ENCODE measurements at places on chromosomes 13 and 19.

DNA sequence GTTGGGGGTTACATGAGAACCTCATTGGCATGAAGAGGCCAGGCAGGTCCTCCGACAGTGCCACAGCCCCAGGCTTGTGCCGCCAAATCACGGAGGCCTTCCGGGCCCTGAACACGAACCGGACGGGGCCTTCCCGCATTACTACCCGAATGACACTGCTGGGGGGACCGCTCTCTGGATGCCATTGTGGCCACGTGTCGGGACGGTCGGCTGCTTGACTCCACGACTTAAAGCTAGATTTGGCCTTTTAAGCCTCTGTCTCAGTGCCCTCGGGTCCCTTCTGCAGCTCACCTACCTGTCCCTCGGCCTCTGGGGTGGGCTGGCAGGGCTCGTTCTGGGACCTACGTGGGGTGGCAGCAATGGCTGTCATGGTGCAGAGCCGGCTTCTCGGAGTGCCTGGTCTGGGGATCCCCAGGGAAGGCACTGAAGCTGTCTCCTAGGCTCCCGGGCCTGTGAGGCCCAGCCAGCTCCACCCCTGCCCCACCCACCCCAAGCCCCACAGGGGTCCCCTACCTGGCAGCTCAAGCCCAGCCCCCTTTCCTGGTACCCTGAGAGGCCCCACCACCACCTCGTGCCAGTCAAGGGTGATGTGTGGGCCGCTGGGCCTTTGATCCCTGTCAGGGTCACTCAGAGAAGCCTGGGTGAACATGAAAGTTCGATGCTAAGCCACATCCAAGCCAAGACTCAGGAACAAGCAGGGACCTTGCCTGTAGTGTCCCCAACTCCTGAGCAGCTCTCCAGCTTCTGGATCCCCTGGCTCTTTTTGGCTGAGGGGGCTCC lies 245.8 kb upstream of the SGCG start:
- DNase-seq: no peak

GRCh38 chr13:110771194-110771593 lies 57.7 kb downstream of the ING1 start:
- DNase-seq: no peak

- DNase-seq: no peak
Observed at GRCh38 chr13:35260316-35260715, 216.2 kb downstream of the MAB21L1 start.

DNA sequence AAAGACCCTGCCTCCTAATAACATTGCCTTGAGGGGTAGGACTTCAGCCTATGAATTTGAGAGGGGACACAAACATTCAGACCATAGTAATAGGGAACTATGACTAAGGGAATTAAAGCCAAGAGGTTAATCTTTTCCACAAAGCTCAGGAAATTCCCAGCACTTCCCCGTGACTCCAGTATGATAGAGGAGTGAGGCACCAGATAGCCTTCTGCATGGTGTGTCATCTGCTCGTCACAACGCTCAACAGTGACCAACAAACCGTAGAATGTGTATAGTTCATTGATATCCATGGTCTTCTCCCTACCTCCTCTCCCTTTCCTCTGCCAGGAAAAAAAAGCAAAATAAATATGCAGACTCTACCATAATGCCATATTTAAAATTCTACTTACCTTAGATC lies 64.4 kb downstream of the B3GLCT start:
- DNase-seq: no peak

GRCh38 chr19:17598953-17599352 lies 43.5 kb downstream of the COLGALT1 start:
- DNase-seq: no peak

DNA sequence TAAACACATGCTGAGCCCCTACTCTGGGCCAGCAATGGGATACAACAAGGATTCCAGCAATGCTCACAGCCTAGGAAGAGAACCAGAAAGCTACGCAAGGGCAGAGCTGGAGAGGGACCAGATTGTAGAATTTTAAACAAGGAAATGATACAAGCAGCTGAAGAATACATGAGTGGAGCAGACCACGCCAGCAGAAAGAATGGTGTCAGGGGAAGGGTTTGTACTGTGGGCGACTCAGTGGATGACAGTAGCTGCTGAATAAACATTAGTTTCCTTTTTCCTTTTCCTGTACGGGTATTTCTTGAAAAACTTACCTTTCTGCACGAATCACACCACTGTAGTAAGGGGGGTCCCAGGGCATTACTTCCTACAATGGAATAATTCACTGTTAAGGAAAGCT lies 30.7 kb downstream of the MIPEP start:
- DNase-seq: no peak

- DNase-seq: no peak
Observed at GRCh38 chr13:40060296-40061007, 405.0 kb downstream of the COG6 start.

GRCh38 chr19:47324502-47324901 lies 7.5 kb upstream of the C5AR2 start:
- DNase-seq: no peak

- peak; percentile 39 for DNase-seq
Observed at GRCh38 chr19:56477429-56478338, 539 bp upstream of the ZNF667 start.

GRCh38 chr13:20342311-20342710 lies 110.2 kb upstream of the GJB6 start:
- no peak for DNase-seq

DNA sequence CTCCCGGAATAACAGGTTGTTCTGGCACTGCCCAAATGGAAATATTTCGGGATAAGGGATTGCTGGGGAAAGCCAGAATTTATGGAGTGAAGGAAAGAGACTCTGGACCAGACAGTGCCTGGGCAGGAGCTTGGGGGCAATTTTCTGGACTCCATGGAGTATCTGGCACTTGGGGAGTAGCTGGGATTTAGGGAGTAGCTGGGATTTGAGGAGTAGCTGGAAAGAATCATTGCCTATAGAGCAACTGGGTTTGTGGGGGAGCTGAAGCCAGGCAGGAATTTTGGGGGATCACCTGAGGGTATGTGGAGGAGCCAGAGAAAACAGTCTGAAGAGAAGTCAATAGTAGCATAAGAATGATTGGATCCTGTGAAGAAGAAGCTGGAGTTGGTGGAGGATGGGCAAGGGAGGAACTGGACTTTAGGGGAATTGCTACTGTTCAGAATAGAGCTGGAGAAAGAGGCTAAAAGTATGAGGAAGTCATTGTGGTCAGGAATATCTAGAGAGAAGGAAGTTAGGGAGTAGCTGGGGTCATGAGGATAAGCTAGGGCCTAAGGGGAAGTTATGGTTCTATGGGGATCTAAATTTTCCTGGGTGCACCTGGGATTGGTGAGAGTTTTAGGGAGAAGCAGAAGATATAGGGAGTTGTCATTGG lies 14.8 kb downstream of the FSD1 start:
- DNase-seq: no peak

DNA sequence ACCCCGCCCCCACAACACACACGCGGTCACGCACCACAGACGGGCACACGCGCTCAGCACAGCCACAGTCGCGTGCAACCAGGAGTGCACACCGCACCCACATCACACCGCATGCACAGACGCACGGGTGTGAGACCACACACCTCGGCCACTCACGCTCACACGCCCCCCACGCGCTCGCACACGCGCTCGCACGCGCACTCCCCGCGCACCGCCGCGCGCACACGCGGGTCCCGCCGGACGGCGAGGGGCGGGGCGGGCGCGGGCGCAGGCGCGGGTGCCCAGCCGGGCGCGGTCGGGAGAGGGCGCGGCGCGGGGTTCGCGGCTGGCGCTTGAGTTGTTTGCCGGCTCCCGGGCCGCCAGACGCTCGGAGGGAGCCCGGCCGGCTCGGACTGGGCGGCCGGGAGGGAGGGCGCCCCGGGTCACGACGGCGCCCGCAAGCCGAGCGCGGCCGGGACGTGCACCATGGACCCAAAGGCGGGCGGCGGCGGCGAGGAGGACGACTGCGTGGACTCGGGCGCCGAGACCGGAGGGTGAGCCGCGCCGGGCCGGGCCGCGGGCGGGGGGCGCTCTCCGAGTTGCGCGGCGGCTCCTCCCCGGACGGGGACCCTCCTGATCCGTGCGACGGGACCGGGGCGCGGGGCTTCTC lies at the start of gene FAM124A:
TSS of gene FAM124A (plus strand) at position 362 of the 649 bp plus-strand sequence. CDS start at position 466, 104 bp downstream.
- DNase-seq: no peak

DNA sequence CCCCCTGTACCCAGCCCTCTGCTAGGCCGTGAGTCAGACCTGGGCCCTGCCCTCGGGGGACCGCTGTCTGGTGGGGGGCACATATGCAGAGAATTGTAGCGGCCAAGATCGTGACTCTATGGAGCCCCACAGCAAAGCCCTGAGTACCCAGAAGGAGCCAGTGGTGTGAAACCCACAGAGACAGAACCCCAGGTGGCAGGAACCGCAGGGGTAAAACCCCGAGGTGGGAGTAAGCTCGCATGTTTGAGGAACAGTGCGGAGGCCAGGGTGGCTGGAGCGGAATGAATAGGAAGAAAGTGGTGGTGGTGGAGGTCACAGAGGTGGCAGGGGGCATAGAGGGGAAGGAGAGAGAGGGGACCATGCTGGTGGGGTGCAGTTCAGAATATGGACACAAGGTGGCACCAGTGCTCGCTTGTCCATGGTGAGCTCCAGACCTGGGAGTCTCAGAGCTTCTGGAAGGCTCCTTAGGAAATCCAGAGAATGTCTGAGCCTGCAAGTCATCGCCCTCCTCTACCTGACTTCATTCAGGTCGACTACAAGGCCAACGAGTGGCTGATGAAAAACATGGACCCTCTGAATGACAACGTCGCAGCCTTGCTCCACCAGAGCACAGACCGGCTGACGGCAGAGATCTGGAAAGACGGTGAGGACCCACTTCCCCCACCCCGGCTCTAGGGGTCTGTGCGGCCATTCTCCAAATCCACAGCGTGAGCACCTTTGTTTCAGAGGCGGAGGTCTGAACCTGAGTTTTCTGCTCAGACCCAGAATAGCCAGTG lies 48.9 kb downstream of the MYH14 start:
- DNase-seq: no peak

DNA sequence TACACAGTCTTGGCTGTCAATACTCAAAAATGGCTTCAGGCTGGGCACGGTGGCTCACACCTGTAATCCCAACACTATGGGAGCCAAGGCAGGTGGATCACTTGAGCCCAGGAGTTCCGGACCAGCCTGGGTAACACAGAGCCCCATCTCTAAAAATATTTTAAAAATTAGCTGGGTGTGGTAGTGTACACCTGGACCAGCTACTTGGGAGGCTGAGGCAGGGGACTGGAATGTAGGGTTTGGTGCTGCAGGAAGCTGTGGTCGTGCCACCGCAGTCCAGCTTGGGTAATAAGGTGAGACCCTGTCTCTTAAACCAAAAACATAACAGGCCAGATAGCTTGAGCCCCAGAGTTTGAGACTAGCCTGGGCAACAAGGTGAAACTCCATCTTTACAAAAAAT lies 6.7 kb upstream of the CHERP start:
- DNase-seq: no peak

GRCh38 chr13:109494925-109495369 lies 291.4 kb downstream of the IRS2 start:
- DNase-seq: no peak

- no peak for DNase-seq
Observed at GRCh38 chr13:44972956-44973581, 16.2 kb downstream of the NUFIP1 start.

DNA sequence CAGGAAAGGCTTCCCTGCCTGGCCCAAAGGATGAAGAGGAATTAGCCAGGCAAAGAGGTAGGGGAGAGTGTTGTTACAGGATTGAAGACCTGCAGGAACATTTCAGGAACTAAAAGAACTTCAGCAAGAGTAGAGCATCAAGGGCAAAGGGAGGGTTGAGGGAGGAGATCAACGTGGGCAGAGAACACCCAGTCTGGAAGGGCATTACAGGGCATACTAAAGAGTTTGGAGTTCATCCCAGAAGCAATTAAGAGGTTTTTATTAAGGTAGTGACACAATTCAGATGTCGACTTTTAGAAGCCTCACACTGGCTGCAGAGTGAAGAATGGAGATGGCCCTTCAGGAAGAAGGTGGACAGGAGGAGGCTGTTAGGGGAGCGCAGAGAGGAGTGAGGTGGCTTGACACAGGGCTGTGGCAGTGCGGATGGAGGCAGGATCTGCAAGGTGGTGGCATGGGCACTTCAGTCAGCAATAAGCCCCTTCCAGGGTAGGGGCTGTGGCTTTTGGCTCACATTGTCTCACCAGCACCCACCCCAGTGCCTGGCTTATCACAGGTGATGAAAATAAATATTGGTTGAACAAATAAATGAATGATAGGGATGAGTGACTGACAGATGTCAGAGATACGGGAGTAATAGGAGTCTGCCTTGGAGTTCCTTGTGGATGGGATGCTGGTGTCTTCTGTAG lies 24.9 kb downstream of the TEX26 start:
- no peak for DNase-seq

DNA sequence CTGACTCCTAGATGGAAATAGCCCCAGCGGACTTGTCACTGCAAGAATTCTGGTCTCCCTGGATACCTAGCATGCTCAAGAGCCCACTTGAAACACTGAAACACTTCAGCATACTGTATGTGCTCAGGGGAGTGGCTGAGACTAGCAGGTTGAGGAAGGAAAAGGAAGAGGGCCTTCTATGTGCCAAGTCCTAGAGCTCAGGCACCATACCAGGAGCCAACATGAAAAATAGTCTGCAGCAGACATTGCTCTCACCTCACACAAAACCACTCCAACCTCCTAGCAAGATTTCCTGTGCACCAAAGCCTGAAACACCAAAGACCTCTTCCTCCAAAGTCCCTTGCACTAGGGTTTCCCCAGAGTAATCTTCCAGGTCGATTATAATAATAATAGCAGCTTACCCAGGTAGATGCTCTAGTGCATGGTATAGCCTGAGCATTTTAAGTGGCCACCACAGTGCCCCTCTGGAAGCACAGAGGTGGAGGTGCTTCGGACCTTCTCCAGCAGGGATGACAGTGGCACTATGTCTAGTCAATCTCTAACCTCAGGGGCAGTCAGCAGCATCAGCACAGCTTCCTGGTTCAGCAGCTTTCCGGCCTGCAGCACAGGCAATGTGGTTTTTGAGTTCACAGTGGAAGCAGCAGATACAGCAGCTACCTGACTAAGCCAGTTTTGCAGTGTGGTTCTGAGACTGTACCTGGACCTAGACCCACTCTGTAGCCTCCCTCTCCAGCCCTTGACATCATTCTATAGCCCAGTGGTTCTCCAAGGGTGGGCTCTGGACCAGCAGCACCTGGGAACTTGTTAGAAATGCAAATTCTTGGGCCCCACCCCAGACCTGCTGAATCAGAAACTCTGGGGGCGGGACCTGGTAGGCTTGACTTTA lies 45.6 kb upstream of the UBE2L5 start:
- DNase-seq: peak; percentile 47
